Left ventricle myocardium superior (tissue), 1 donor: ENCODE measurements at places on chromosomes 4 and X. TPM values are rescaled to one million over a fixed set of nuclear protein-coding genes. Genes with fewer than 3 reads are reported as not detected.
A peak's percentile ranks its signal among the peaks of the same experiment; 100 is the strongest.

DNA sequence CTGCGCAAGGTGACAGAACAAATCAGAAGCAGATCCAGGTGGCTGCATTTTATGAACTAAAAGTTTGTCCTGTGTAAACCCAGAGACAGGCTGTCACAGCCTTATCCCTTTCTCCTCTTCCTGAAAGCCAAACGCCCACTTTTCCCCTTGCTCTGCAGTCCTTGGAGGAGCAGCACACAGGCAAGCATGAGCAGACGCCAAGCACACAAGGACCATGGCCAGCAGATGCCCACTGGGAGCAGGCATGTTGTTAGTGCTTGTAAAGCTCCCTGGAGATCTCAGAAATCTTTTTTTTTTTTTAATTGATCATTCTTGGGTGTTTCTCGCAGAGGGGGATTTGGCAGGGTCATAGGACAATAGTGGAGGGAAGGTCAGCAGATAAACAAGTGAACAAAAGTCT, 11.5 kb upstream of the HOPX start:
- no peak for DNase-seq

GRCh38 chr4:5373327-5373726, 322.0 kb downstream of the STK32B start:
- DNase-seq = no peak

- DNase-seq = peak; percentile 85
These were observed 11.1 kb upstream of the FAM3A start for GRCh38 chrX:154526901-154527675.

TBX22 gene
- total RNA-seq = not detected

CSAG1 gene
- total RNA-seq = not detected
